GM13976 (cell line): ENCODE measurements at places on chromosomes 7 and 10.

DNA sequence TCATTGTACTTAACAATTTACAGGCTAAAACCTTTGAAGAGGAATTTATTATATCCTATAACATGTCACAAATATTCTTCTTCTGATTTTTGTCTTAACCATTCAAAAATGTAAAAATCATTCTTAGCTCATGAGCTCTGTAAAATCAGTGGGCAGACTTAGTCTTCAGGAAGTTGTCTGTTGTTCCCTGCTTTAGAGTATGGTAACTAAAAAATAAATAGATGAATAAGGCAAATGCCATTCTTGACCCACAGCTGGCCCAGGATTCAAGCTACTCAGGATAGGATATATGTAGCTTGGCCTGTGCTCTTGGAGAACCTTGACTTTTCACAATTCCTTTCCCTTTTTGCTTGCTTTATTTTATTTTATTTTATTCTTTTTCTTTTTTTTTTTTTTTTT, 51.5 kb downstream of the LRRC4 start:
- no peak for DNase-seq

GRCh38 chr10:33818343-33818742, 483.9 kb upstream of the NRP1 start:
- DNase-seq = no peak

GRCh38 chr10:49110684-49111319, 4.5 kb downstream of the VSTM4 start:
- no peak for DNase-seq

- no peak for DNase-seq
Measured at GRCh38 chr10:11170993-11171851, 153.6 kb downstream of the CELF2 start.

DNA sequence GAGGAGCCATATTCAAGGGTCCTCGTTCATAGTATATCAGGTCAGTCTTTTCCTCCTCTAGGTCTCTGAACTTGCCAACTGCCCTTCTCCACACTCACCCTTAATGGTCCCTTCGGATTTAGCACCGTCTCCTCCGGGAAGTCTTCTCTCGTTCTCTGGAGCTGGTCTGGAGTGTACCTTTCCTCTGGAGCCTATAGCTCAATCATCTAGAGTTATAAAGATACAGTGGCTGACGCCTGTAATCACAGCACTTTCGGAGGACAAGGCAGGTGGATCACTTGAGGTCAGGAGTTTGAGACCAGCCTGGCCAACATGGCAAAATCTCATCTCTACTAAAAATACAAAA, 4.4 kb upstream of the SCD start:
- no peak for DNase-seq

DNA sequence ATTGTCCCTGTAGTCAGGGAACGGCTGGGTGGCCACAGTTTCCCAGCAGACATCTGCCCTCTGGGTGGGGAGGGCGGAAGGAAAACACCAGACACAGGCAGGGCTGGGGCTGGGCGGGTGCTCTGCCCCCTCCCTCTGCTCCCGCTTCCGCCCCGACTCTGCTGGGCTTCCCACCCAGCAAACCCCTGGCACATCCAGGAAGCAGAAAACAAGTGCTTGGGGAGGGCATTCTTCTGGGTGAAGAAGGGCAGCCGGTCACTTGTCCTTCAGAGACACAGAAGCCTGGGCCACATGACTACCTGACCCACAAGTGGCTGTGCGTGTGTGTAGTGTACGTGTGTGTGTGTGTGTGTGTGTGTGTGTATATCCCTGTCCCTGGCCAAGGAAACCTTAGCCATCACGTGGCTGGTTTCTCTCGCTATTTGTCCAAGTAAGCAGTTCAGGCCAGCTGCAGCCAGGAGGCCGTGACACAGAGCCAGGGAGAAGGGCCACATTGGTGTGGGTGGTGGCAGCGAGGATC, 77.9 kb downstream of the ZMIZ1 start:
- no peak for DNase-seq

- DNase-seq = no peak
Measured at GRCh38 chr7:16398146-16399017, 23.0 kb downstream of the CRPPA start.

GRCh38 chr7:105990727-105991453, 27.8 kb downstream of the CDHR3 start:
- DNase-seq = no peak

DNA sequence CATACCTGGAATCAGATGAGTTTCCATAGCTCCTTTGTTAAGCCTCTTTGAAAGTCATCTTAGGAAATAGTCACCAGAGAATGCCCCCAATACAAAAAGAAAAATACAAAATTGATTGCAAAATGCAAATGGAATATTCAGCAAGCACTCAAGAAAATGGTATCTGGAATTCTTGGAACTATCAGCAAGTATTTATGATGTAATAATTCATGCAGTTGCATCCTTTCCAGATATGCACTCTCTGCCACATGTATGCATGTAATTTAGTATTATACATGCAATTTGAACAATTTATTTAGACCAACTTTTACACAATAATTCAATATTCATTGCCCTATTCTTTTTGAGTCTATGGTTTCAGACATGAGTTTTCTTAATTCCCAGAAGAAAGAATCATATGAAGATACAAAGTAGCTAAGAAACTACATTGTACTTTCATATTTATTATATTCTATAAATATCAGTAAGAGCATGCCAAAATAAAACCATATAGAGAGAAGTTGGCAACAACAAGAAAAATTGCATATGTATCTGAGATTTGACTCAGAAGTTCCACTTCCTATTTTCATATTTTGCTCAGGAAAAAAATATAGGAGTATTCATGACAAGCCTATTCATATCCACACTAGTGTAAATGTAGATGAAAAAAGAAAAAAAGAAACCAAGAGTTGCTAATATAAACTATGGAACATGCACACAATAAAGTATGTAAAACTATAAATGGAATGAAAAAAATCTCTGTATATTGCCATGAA, 338.5 kb downstream of the SEMA3D start:
- no peak for DNase-seq
